RWPE2 (cell line): ENCODE measurements at places on chromosomes 3 and 15.
A peak's percentile ranks its signal among the peaks of the same experiment; 100 is the strongest.

DNA sequence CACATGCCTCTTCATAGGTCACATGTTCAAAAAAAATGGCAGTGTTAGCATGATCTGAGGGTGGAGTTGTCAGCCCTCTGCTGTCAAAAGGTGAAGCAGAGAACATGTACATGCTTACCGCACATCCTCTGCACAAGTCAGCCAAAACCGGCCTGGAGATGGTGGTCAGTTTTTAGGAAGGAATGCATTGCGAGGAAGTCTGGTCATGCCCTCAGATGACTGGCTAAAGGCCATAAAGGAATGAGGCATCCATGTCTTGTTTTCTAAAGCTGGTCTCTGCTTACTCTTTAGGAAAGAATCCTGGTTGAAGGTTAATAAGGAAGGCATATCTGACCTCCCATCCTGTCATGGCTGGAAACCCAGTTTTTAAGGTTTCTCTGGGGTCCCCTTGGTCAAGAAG lies 292.0 kb upstream of the CCDC54 start:
- no peak for DNase-seq
- H3K36me3 ChIP-seq, result no peaks in the 10 kb centered on the region
- no peaks in the 10 kb centered on the region for H3K27me3 ChIP-seq
- H3K27ac ChIP-seq, result no peak overlapping the region

GRCh38 chr3:120622870-120623726 lies 27.0 kb downstream of the NDUFB4 start:
- peak overlapping the region; percentile 16 for H3K27ac ChIP-seq
- DNase-seq, result no peak
- no peaks in the 10 kb centered on the region for H3K27me3 ChIP-seq
- H3K4me1 ChIP-seq, result peaks cover 4% of the 10 kb centered on the region
- no peaks in the 10 kb centered on the region for H3K36me3 ChIP-seq

GRCh38 chr3:97720417-97720816 lies 44.1 kb upstream of the ARL6 start:
- no peaks in the 10 kb centered on the region for H3K4me1 ChIP-seq
- DNase-seq, result no peak
- H3K27ac ChIP-seq, result no peak overlapping the region
- no peak overlapping the region for H3K4me3 ChIP-seq

- no peak for DNase-seq
- H3K27ac ChIP-seq, result no peak overlapping the region
- peaks cover 17% of the 10 kb centered on the region for H3K4me1 ChIP-seq
- no peaks in the 10 kb centered on the region for H3K27me3 ChIP-seq
- no peak overlapping the region for H3K4me3 ChIP-seq
- H3K36me3 ChIP-seq, result no peaks in the 10 kb centered on the region
These were observed 162.4 kb upstream of the CGNL1 start for GRCh38 chr15:57213862-57214261.

- DNase-seq, result no peak
- no peaks in the 10 kb centered on the region for H3K4me1 ChIP-seq
- no peaks in the 10 kb centered on the region for H3K36me3 ChIP-seq
- H3K27ac ChIP-seq, result no peak overlapping the region
These were observed 20.3 kb upstream of the ALAS1 start for GRCh38 chr3:52177701-52178042.

DNA sequence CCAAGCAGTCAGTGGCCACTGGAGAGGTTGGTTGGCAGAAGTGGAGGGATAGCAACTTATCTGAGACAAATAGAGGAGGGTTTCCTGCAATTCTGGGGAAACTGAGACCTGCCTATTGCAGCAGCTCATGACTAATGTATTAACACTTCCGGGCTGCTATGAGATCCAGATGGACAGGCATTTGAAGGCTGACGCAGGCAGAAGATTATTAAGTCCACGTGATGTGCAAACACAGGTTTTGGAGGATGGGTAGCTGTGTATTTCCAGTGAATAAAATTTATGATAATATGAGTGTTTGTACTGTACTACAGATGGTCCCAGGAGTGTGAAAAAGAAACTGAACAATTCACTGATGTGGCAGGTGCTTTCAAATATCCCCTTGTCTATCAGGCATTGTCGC lies 28.5 kb upstream of the CFAP161 start:
- H3K4me3 ChIP-seq, result no peak overlapping the region
- H3K36me3 ChIP-seq, result no peaks in the 10 kb centered on the region
- H3K4me1 ChIP-seq, result peaks cover 10% of the 10 kb centered on the region
- no peak overlapping the region for H3K27ac ChIP-seq
- DNase-seq, result no peak

GRCh38 chr3:137148917-137149316 lies 191.1 kb downstream of the IL20RB start:
- no peaks in the 10 kb centered on the region for H3K4me1 ChIP-seq
- H3K4me3 ChIP-seq, result no peak overlapping the region
- H3K27ac ChIP-seq, result no peak overlapping the region
- no peaks in the 10 kb centered on the region for H3K27me3 ChIP-seq
- DNase-seq, result no peak

DNA sequence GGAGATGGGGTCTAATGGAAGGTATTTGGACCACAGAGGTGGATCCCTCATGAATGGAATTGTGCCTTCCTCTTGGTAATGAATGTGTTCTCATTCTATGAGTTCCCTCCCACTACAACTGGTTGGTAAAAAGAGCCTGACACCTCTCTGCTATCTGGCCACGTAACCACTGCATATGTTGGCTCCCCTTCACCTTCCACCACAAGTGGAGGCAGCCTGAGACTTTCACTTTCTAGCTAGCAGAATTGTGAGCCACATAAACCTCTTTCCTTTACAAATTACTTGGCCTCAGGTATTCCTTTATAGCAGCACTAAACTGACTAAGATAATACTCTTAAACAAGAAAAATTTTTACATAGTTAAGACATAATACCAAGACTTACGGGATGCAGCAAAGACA lies 155.3 kb downstream of the NR1I2 start:
- H3K36me3 ChIP-seq, result peaks cover 10% of the 10 kb centered on the region
- no peak overlapping the region for H3K27ac ChIP-seq
- DNase-seq, result no peak
- peaks cover 11% of the 10 kb centered on the region for H3K4me1 ChIP-seq
- no peak overlapping the region for H3K4me3 ChIP-seq
